ENCODE measurements at places on chromosomes 16 and 17. TPM values are rescaled to one million over a fixed set of nuclear protein-coding genes. Genes with fewer than 3 reads are reported as not detected.

DNA sequence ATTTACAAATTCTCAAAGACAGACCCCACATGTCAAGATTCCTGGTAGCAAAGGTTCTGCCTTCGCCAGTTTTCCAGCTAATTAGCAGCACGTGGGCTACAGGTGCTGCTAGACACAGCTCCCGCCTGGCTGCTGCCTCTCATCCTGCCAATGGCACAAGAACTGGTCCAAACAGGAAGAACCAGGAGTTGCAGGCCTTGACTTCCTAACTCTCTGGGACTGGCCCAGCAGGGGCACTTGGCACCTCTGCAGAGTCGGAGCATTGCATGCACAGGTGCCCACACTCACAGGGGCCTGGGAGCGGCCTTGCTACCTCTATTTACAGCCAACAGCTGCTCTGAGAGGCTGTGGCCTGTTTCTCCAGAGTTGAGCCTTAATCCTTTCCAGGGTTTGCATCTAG, 39.6 kb downstream of the TK2 start:
- H3K27ac ChIP-seq, result peak overlapping the region; percentile 84
- peaks cover 46% of the 10 kb centered on the region for H3K4me1 ChIP-seq
- H3K36me3 ChIP-seq, result no peaks in the 10 kb centered on the region
- H3K27me3 ChIP-seq, result no peaks in the 10 kb centered on the region
- DNase-seq, result no peak

GRCh38 chr17:76131692-76132573, 9.1 kb downstream of the FOXJ1 start:
- H3K4me1 ChIP-seq, result no peaks in the 10 kb centered on the region
- H3K27ac ChIP-seq, result no peak overlapping the region
- no peaks in the 10 kb centered on the region for H3K27me3 ChIP-seq

GRCh38 chr16:57128771-57129389, 36.5 kb downstream of the CPNE2 start:
- no peaks in the 10 kb centered on the region for H3K4me1 ChIP-seq
- H3K27ac ChIP-seq, result no peak overlapping the region
- no peaks in the 10 kb centered on the region for H3K27me3 ChIP-seq
- no peak overlapping the region for H3K4me3 ChIP-seq
- DNase-seq, result no peak

DNA sequence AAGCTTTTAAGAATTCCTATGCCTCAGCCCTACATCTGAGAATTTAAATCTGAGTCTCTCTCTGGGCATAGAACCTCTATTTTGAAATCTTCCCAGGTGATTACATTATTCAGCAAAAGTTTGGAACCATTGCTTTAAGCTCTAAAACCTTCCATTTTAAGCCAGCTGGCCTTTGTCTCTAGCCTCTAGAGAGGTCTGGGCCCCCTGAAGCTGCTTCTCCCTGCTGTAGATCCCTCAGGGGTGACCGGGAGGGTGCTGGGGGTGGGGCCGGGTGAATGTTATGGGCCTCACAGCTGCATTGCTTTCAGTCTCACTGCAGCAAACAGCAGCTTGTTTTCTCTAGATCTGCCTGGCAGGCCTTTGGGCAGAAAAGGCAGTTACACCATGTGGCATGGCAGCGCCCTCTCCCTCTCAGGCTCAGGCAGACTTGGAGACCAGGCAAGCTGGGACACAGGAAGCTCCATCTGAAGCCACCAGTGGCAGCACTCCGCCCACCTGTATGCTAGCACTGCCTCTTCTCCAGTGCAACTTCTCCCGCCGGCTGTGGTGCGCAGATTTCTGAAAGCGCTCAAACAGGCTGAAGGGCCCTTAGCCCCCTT, 66.3 kb downstream of the MPRIP start:
- H3K27ac ChIP-seq, result peak overlapping the region; percentile 72
- H3K4me1 ChIP-seq, result peaks cover 59% of the 10 kb centered on the region
- H3K4me3 ChIP-seq, result no peak overlapping the region
- DNase-seq, result peak; percentile 75
- no peaks in the 10 kb centered on the region for H3K36me3 ChIP-seq

DNA sequence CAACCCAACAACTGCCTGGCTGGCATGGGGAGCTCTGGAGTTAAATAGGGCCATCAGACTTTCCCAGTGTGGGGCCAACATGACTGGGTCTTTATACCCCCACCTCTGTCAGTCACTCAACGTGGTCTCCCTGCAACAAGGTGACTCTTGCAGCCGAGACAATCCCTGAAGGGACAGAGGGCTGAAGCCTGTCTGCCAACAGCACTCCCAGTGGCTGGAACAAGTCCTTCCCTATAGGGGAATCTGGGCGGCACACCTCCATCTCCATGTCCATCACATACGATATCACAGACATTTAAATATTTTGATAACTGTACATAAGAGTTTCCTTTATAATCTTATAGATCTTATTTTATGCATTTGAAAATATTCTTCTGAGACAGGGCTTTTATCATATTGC, 4.8 kb upstream of the MAPT start:
- H3K4me3 ChIP-seq, result no peak overlapping the region
- H3K27me3 ChIP-seq, result peaks cover 5% of the 10 kb centered on the region
- H3K4me1 ChIP-seq, result no peaks in the 10 kb centered on the region
- DNase-seq, result no peak
- H3K36me3 ChIP-seq, result no peaks in the 10 kb centered on the region

- no peak for DNase-seq
- H3K4me3 ChIP-seq, result no peak overlapping the region
- no peak overlapping the region for H3K27ac ChIP-seq
Measured at GRCh38 chr17:73798111-73798748, 154.0 kb upstream of the SDK2 start.

- no peak overlapping the region for H3K27ac ChIP-seq
- H3K36me3 ChIP-seq, result no peaks in the 10 kb centered on the region
- no peaks in the 10 kb centered on the region for H3K4me1 ChIP-seq
- DNase-seq, result no peak
- H3K27me3 ChIP-seq, result peaks cover 7% of the 10 kb centered on the region
Measured at GRCh38 chr17:79892457-79893241, 53.4 kb upstream of the CBX4 start.

- no peak overlapping the region for H3K4me3 ChIP-seq
- no peaks in the 10 kb centered on the region for H3K36me3 ChIP-seq
- no peaks in the 10 kb centered on the region for H3K4me1 ChIP-seq
- no peak overlapping the region for H3K27ac ChIP-seq
- no peak for DNase-seq
Measured at GRCh38 chr16:72312828-72313227, 140.9 kb upstream of the PMFBP1 start.

GRCh38 chr16:3983081-3983520, 102.6 kb upstream of the CREBBP start:
- no peaks in the 10 kb centered on the region for H3K27me3 ChIP-seq
- no peak overlapping the region for H3K4me3 ChIP-seq
- no peaks in the 10 kb centered on the region for H3K4me1 ChIP-seq

DNA sequence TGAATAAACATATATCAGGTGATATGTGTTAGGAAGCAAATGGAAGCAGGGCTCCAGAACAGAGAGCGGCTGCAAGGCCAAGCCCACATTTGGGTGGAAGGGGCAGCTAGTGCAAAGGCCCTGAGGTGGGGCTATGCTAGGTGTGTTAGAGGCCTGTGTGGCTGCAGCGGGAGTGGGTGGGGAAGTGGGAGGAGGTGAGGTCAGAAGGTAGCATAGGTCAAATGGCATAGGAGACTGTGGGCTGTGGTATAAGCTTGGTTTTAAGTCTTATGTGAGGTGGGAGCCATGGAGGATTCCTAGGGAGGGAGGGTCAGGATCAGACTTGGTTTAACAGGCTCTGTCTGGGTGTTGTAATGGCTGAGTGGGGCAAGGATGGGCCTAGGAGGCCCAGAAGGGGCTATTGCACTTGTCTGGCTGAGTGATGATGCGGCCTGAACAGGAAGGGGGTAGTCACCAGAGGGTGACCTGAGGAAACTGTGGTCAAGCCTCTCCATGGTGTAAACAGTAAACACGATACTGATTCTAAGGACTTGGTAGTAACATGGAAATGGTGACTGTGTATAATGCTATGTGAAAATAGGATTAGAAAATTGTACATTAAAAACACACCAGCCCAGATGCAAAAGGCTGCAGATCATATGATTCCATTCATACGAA, 31.1 kb downstream of the RAI1 start:
- H3K36me3 ChIP-seq, result no peaks in the 10 kb centered on the region
- peaks cover 55% of the 10 kb centered on the region for H3K4me1 ChIP-seq
- H3K27ac ChIP-seq, result peak overlapping the region; percentile 75
- no peaks in the 10 kb centered on the region for H3K27me3 ChIP-seq

DNA sequence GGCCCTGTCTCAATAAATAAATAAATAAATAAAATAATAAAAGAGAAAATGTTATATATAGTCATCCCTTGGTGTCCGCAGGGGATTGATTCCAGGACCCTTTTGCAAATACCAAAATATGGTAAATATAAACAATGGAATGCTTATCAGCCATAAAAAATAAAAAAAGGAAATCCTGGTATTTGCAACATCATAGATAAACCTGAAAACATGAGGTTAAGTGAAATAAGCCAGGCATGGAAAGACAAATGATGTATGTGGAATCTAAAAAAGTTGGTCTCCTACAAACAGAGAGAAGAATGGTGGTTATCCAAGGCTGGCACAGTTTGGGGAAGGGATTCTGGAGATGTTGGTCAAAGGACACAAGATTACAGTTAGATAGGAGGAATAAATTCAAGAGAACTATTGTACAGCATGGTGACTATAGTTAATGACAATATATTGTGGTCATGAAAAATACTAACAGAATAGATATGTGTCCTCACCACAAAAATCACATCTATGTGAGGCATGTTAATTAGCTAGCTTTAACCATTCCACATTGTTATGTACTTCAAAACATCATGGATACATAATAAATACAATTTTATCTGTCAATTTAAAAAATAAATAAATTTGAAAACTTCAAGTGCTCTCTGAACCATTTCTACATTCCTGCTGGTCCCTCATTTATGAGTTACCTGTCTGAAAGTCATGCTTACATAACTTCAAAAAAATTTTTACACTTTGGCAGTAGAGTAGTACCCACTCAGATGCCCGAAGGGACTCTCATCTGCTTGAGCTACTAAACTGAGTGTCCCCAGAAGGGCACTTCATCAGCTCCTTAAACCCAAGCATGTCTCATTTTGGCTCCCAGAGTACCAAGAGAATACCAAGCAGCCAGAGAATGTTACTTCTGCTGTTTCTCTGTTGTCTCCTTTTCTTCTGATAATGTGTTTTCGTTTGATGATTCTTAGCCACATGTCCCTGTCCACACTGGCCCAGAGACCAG, 26.6 kb downstream of the N4BP1 start:
- H3K27ac ChIP-seq, result no peak overlapping the region
- H3K36me3 ChIP-seq, result no peaks in the 10 kb centered on the region
- no peak for DNase-seq
- no peak overlapping the region for H3K4me3 ChIP-seq

- H3K4me3 ChIP-seq, result no peak overlapping the region
- H3K27ac ChIP-seq, result no peak overlapping the region
- H3K36me3 ChIP-seq, result peaks cover 38% of the 10 kb centered on the region
- DNase-seq, result no peak
- no peaks in the 10 kb centered on the region for H3K27me3 ChIP-seq
Measured at GRCh38 chr16:58614212-58614611, 15.4 kb downstream of the CNOT1 start.

DNA sequence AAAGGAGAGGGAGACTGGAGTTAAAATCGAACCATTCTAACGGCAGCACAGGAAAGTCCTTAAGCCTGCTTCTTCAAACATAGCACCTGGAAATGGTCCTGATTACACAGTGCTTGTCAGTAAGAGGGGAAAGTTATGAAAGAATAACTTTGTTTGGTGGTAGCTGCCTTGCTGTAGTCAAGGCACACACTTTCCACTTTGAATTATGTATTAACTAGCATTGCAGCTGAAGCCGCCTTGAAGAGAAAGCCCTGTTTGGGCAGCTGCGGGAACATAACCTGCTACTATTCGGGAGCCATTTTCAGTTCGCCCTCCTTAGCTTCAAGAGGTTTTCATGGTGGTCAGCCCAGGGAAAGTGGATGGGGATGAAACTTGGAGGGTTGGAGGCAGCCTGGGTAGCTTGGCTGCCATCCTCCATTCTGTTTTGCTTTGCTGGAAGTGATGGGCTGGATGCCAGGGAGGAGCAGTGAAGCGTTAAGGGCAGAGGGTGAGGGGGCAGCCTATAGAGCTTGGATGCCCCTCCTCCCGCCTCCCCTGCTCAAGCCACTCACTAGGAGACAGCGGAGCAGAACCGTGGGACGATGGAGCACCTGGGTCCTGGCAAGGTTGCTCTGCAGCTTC, 5.3 kb upstream of the HAS3 start:
- peak; percentile 66 for DNase-seq
- H3K4me1 ChIP-seq, result no peaks in the 10 kb centered on the region
- no peaks in the 10 kb centered on the region for H3K36me3 ChIP-seq
- H3K4me3 ChIP-seq, result peak overlapping the region; percentile 30
- peak overlapping the region; percentile 81 for H3K27ac ChIP-seq

- peaks cover 45% of the 10 kb centered on the region for H3K27me3 ChIP-seq
- peak within 1 kb of the TSS; percentile 17 for H3K27ac ChIP-seq
- no peaks in the 10 kb centered on the region for H3K36me3 ChIP-seq
Measured at GRCh38 chr16:22813948-22814710, at the start of gene HS3ST2. TSS of gene HS3ST2 (plus strand) at chr16:22814162. CDS start at chr16:22814611, 449 bp downstream.

DNA sequence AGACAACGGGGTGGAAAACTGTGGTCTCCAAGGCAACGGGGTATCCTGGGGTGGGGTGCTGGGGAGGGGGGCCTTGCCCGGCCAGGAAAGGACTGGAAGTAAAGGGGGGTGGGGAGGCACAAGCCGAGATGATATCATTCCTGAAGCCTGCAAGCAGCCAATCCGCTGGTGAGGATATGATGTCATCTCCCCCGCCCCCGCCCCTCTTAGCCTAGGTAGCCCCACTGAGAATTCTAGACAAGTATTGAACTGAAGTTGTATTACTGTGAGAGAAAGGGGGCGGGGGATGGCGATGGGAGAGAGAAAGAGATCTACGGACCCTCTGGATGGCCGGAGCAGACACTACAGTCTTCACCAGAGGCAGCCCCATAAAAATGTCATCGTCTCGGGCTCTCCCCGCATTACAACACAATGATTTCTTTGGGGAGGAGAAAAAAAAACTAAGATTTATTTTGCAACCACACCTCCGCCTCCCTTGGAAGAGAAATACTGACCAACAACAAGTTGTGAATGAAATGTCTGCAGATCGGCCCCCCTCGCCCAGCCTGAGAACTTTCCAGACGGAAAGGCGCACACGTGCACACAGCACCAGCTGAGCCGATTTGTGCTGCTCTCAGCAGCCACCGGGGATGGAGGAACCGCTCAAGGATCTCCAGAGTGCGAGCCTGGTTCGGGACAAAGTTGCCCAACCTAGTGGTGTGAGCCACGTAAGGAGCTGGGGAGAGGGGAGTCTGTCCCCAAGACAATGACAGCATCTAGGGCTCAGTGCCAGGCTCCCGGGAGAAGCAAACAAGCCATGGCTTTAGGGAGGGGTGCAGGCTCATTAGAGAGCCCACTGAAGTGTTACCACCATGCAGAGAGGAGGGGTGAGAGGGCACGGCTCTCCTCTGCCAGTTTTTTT, 222.1 kb downstream of the SOX9 start:
- H3K4me1 ChIP-seq, result peaks cover 12% of the 10 kb centered on the region
- H3K27me3 ChIP-seq, result peaks cover 11% of the 10 kb centered on the region
- DNase-seq, result peak; percentile 73
- H3K27ac ChIP-seq, result no peak overlapping the region
- H3K36me3 ChIP-seq, result no peaks in the 10 kb centered on the region
- H3K4me3 ChIP-seq, result no peak overlapping the region

- H3K36me3 ChIP-seq, result no peaks in the 10 kb centered on the region
- H3K4me3 ChIP-seq, result no peak overlapping the region
- no peaks in the 10 kb centered on the region for H3K4me1 ChIP-seq
- no peaks in the 10 kb centered on the region for H3K27me3 ChIP-seq
- no peak for DNase-seq
- no peak overlapping the region for H3K27ac ChIP-seq
Measured at GRCh38 chr17:52147872-52148271, 10.6 kb downstream of the CA10 start.

The HOXB9 gene
- total RNA-seq, result not detected

The RCVRN gene
- total RNA-seq, result 0.17 TPM

The ZNF205 gene
- total RNA-seq, result 11.7 TPM

The LRRC75A gene
- total RNA-seq, result 2.5 TPM

The ETV4 gene
- 4.0 TPM for total RNA-seq

The DNAJA2 gene
- 43.4 TPM for total RNA-seq

The TOM1L1 gene
- 33.6 TPM for total RNA-seq

The NPIPB6 gene
- total RNA-seq, result 3.2 TPM

Data from upper lobe of right lung (tissue), 1 donor.